Hindlimb muscle (tissue), 1 donor: ENCODE measurements at places on chromosomes 7 and 10.
A peak's percentile ranks its signal among the peaks of the same experiment; 100 is the strongest.

DNA sequence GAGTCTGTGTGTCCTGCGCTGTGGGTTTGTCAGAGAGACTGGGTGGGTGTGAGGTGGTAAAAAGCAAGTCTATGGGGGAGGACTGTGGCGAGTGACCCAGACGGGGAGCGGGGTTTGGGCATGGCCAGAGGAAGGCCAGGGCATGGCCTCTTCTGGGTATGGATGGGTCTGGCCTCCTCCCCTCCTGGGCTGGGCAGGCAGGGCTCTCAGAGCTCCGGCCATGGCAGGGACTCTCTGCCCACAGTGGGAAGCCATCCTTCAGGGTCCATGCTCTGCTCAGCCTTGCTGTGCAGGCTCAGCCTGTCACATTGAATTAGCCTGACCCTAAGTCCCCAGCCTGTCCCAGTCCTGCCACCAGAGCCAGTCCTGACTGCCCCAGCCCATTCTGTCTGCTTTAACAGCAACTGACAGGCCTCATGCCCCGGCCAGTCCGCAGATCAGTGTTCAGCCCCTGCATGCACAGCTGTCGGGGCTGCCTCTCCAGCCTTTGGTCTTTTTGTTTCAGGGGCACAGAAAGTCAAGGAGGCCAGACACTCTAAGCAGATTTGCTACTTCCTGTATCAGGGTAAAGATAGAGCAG, 7.9 kb downstream of the ANTXRL start:
- no peak for DNase-seq

GRCh38 chr10:112421731-112422130, 25.0 kb downstream of the ZDHHC6 start:
- DNase-seq, result no peak

DNA sequence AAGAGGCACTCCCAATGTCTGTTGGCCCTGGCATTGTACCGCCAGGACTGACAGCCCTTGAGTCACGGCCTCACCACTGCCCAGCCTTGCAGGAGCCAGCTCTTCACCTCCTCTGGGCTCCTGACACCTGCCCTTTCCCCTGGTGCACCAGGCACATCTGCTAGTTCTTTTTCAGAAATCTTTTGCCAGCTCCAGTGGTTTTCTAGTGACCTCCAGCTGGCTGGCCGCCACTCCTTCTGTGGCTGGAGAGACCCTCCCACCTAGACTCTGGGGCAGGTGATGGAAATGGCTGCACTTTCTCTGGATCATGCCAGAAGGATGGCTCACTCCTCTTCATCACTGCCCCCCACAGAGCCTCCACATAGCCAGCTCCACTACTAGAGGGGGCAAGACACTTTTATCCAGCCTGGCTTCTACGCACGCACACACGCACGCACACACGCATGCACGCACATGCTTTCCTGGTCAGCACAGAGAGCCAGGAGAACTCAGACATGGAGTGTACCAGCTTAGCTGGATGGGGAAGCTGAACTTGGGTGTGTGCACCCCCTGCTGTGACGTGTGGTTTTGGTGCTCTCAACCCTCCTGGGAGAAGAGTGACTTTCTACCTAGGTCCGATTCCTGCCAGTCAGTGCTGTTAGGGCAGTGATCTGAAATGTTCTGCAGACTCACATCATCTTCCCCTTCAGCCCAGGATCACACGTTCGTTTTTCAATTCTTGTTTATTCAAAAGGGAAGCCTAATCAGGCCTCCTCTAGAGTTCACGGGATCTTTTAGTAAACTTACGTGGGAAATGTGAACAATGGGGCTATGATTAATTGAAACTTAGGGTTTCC, 222.0 kb downstream of the PRPF18 start:
- no peak for DNase-seq

GRCh38 chr7:130152493-130153210, 52.6 kb downstream of the TMEM209 start:
- peak; percentile 49 for DNase-seq

- DNase-seq, result no peak
Measured at GRCh38 chr10:80166581-80167470, 34.3 kb downstream of the PLAC9 start.

DNA sequence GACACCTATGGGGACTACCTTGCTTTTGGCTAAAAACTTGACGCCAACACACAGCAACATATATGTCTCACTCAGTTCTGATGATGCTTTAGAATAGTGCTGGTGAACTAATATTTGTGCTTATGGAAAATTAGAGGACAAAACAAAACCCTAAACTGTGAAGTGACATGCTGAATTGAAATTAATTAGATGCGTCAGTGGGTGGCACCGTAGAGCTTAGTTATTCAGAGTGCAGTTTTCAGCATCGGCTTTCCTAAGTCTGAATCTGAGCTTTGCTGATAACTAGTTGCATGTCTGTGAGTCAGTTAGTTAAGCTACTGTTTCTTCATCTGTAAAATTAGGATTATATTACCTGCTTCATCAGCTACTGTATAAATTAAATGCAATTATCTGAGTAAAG, 245.0 kb upstream of the SORCS1 start:
- DNase-seq, result no peak

DNA sequence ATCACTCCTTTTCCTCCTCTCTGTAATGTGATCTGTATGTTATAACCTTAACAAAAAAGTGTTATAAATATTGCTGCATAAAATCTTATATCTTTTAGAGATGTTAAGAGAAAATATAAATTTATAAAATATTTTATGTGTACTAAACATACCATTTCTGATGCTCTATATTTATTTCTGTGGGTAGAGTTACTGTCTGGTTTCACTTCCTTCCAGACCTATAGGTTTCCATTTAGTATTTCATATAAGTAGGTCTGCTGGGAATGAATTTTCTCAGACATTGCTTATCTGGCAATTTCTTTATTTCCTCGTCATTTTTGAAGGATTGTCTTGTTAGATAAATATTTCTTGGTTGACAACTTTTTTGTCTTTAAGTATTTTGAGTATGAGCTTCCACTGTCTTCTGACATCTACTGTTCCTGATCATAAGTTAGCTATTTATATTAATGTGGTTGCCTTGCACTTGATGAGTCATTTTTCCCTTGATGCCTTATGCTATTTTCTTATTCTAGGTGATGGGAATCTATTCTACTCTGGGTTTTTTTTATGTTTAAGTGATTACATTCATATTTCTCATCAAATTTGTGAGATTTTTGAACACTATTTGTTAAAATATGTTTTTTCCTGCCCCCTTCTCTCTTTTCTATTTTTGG, 11.2 kb upstream of the THSD7A start:
- no peak for DNase-seq

- DNase-seq, result no peak
Measured at GRCh38 chr7:143885951-143886350, 16.0 kb downstream of the TCAF1 start.

- DNase-seq, result no peak
Measured at GRCh38 chr7:73879977-73880681, 19.2 kb downstream of the TMEM270 start.

- no peak for DNase-seq
Measured at GRCh38 chr10:1932692-1933094, 195.4 kb upstream of the ADARB2 start.

- no peak for DNase-seq
Measured at GRCh38 chr7:155913291-155913690, 101.0 kb upstream of the SHH start.

- DNase-seq, result no peak
Measured at GRCh38 chr7:107998660-107999480, 4.1 kb downstream of the LAMB1 start.
